Type B pancreatic cell (in vitro differentiated cells): ENCODE measurements at places on chromosomes 3 and 15. TPM values are rescaled to one million over a fixed set of nuclear protein-coding genes. Genes with fewer than 3 reads are reported as not detected.

DNA sequence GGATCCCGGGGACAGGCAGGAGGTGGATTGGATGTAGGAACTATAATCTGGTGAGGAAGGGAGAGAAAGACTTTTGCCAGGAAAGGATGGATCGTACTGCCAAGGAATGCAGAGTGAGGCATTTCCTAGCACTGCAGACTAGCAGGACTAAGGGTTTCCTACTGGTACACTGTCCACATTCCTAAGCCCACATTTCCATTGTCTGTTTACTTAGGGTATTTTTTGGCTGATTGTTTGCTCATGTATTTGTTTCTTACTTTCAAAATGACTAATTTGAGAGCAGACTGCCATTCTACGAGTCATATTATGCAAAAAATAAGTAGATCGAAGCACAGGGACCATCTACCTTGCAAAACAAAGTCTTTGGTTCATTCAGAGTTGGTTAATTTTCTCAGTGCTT, 1029.5 kb upstream of the NR2F2 start:
- DNase-seq, result no peak
- peaks cover 3% of the 10 kb centered on the region for H3K36me3 ChIP-seq
- no peaks in the 10 kb centered on the region for H3K27me3 ChIP-seq
- H3K4me1 ChIP-seq, result peaks cover 5% of the 10 kb centered on the region

GRCh38 chr3:43249405-43249804, 36.9 kb upstream of the SNRK start:
- no peak overlapping the region for H3K4me3 ChIP-seq
- DNase-seq, result no peak
- no peaks in the 10 kb centered on the region for H3K36me3 ChIP-seq

DNA sequence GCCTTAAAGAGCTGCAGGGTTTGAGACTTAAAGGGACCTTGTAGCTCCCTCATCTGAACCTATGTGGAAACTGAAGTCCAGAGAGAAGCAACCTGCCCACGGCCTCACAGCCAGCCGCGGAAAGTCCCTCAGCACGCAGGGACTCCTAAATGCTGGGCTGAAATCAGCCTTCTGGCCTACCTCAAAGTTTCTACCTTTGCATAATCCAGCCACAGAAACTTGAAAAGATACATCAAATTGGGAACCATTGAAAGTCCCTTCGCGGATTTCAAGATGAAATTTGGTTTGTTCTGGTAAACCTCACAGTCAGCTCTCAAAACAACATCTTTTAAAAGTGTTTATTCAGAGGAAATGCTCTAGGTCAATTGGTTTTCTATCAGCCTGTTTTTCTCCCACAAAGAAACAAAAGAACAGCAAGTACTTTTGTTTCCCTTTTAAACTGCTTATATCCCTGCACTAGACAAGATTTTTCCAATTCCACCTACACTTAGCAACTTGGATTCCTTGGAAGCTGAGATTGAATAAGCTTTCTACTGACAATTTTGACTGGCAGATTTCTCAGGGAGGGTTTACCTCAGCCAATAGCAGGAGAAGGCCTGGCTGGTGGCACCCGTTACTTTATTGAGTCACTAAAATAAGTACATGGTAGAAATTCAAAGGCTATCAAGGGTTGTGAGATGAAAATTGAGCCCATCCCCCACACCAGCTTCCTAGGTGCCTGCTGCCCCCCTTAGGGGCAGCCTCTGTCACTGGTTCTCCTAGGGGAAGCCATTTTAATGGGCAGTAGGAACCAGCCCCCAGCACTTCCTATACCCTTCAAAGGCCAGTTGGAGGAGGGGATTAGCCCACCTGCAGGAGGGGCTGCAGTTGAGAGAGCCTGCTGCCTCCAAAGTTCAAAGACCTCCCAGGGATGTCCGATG, 171.2 kb downstream of the ADAMTS17 start:
- no peak overlapping the region for H3K4me3 ChIP-seq
- DNase-seq, result peak; percentile 16
- no peak overlapping the region for H3K27ac ChIP-seq
- peaks cover 2% of the 10 kb centered on the region for H3K36me3 ChIP-seq
- H3K27me3 ChIP-seq, result no peaks in the 10 kb centered on the region

PLIN1 gene
- 0.55 and 0.58 TPM in 2 replicates for total RNA-seq

GRCh38 chr3:169118666-169119370, 544.7 kb downstream of the MECOM start:
- peaks cover 13% of the 10 kb centered on the region for H3K36me3 ChIP-seq
- H3K27me3 ChIP-seq, result no peaks in the 10 kb centered on the region
- no peak overlapping the region for H3K27ac ChIP-seq
- no peak for DNase-seq

DNA sequence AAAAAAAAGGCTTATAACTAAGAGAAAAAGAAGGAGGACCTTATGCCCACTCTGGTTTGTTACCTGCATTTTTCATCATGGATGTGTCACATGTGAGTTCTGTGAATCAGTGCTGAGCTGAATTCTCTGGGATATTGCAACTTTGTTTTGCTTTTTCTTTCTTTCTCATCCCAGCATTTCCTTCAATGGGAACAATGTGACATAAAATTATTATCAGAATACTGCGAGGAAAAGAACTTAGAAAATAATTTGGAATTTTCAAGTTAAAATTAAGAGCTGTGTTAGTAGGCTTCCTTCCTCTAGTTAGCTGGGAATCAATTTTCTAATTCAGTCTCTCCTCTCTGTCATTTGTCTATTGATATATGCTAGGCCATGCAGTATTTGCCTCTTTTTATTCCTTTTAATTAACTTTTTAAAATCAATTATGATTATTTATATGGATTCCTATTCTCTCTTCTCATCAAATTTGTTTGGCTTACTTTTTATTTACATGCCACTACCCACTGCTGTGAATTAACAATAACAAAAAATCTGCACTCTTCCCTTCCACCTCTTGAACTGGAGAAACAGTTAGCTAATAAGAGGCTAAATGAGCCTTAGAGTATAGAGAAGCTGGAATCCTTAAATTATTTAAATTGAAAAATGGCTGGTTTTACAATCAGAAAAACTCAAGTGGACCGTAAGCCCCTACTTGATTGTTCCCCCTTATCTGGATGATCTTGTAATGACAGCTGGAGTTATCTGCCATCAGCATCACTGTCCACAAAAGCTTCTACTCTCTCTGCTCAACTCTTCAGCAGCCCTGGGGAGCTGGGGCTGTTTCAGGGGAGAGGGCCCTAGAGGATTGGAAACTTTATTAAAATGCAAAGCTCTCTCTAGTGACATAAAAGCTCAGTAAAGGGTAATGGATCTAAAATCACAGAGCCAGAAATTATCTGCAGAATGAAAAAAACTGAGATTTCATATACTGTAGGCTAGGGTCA, 95.3 kb upstream of the SOX2 start:
- H3K36me3 ChIP-seq, result no peaks in the 10 kb centered on the region
- H3K27ac ChIP-seq, result no peak overlapping the region
- DNase-seq, result no peak
- H3K4me3 ChIP-seq, result no peak overlapping the region
- no peaks in the 10 kb centered on the region for H3K4me1 ChIP-seq

- DNase-seq, result no peak
- no peaks in the 10 kb centered on the region for H3K27me3 ChIP-seq
- H3K4me1 ChIP-seq, result peaks cover 14% of the 10 kb centered on the region
- no peak overlapping the region for H3K4me3 ChIP-seq
These were observed 31.2 kb downstream of the TGFBR2 start for GRCh38 chr3:30637310-30638219.

- peaks cover 45% of the 10 kb centered on the region for H3K4me1 ChIP-seq
- DNase-seq, result no peak
- H3K4me3 ChIP-seq, result peak overlapping the region; percentile 47
- H3K27me3 ChIP-seq, result peaks cover 42% of the 10 kb centered on the region
- peaks cover 6% of the 10 kb centered on the region for H3K36me3 ChIP-seq
- H3K27ac ChIP-seq, result peak overlapping the region; percentile 2
These were observed 5.4 kb downstream of the CRABP1 start for GRCh38 chr15:78345396-78346125.

GRCh38 chr3:52068055-52068571, 11.7 kb upstream of the DUSP7 start:
- H3K27me3 ChIP-seq, result peaks cover 2% of the 10 kb centered on the region
- DNase-seq, result peak; percentile 89
- no peaks in the 10 kb centered on the region for H3K36me3 ChIP-seq
- H3K27ac ChIP-seq, result no peak overlapping the region
- peaks cover 29% of the 10 kb centered on the region for H3K4me1 ChIP-seq

GRCh38 chr15:94670438-94671034, 439.2 kb downstream of the MCTP2 start:
- no peaks in the 10 kb centered on the region for H3K36me3 ChIP-seq
- H3K27me3 ChIP-seq, result peaks cover 8% of the 10 kb centered on the region
- peaks cover 26% of the 10 kb centered on the region for H3K4me1 ChIP-seq

- H3K27ac ChIP-seq, result no peak overlapping the region
- H3K36me3 ChIP-seq, result no peaks in the 10 kb centered on the region
- DNase-seq, result no peak
- peaks cover 27% of the 10 kb centered on the region for H3K27me3 ChIP-seq
- no peak overlapping the region for H3K4me3 ChIP-seq
- no peaks in the 10 kb centered on the region for H3K4me1 ChIP-seq
These were observed 224.2 kb upstream of the CFAP20DC start for GRCh38 chr3:59273976-59274375.

DNA sequence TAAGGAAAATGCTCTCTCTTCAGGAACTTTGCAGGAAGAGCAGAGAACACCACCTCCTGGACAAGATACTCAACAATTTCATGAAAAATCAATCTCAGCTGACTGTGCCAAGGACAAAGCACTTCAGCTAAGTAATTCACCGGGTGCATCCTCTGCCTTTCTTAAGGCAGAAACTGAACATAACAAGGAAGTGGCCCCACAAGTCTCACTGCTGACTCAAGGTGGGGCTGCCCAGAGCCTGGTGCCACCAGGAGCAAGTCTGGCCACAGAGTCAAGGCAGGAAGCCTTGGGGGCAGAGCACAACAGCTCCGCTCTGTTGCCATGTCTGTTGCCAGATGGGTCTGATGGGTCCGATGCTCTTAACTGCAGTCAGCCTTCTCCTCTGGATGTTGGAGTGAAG, 200.5 kb downstream of the AKAP13 start:
- peaks cover 27% of the 10 kb centered on the region for H3K4me1 ChIP-seq
- H3K36me3 ChIP-seq, result peaks cover 41% of the 10 kb centered on the region
- no peak overlapping the region for H3K4me3 ChIP-seq
- H3K27me3 ChIP-seq, result no peaks in the 10 kb centered on the region

- no peak for DNase-seq
- no peak overlapping the region for H3K4me3 ChIP-seq
- H3K27ac ChIP-seq, result no peak overlapping the region
- H3K36me3 ChIP-seq, result peaks cover 3% of the 10 kb centered on the region
- H3K4me1 ChIP-seq, result no peaks in the 10 kb centered on the region
These were observed 16.0 kb downstream of the CAPN3 start for GRCh38 chr15:42375252-42375651.

DNA sequence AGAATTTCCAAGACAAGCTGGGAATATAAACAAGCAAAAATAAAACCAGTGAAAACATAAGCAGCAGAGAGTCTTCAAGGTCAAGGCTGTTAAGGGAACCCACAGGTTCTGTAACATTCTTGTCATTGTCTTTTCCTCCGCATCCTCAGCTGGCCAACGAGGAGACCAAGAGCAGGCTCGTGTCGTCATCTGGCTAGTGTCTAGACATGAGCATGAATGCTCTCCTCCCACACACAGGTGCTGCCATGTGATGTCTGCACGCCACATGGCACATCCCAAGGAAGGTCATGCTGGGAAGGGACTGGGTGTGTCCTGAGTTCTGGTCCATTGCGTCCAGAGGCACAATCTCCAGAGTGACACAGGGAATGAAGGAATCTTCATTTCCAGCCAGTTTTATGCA, 156.2 kb downstream of the POLR2M start:
- H3K4me1 ChIP-seq, result no peaks in the 10 kb centered on the region
- H3K4me3 ChIP-seq, result no peak overlapping the region
- DNase-seq, result no peak
- no peaks in the 10 kb centered on the region for H3K36me3 ChIP-seq

DNA sequence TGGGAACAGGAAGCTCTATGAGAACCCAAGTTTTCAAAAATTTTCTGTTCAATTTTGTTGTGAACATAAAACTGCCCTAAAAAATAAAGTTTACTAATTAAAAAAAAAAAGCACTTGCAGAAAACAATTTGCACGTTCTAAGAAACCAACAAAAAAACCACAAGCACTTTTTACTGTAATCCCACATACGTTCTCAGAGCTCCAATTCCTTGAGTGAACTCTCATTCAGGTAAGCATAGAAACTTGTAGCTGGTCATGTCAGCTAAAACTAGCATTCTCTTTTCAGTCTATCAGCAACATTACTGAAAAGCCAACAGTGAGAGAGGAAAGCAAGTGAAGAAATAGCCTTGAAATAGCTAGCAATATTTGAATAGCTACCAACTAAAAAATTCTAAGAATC, 11.5 kb upstream of the TMF1 start:
- no peak for DNase-seq
- H3K27me3 ChIP-seq, result no peaks in the 10 kb centered on the region
- H3K4me3 ChIP-seq, result no peak overlapping the region

- H3K36me3 ChIP-seq, result no peaks in the 10 kb centered on the region
- no peaks in the 10 kb centered on the region for H3K27me3 ChIP-seq
- H3K4me1 ChIP-seq, result no peaks in the 10 kb centered on the region
- no peak for DNase-seq
These were observed 42.3 kb upstream of the KLHL25 start for GRCh38 chr15:85837011-85837433.

BSN gene
- total RNA-seq, result 3.9 and 4.0 TPM in 2 replicates

DNA sequence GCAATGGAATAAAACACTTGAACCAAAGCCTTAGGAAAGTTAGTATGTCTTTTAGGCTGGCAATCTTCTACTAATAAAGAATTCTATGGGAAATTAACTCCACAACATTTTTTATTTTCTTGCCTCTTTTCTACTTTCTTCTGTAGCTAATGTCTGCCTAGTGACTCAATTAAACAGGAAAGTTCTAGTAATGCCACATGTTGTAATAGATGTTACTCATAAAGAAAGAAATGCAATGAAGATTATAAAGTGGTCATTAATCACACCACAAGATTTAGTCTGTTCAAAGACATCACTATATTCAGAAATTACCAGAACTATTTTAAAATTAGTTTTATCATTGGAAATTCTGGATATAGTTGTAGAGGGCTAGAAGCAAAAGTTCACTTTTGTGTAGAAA, 329.7 kb downstream of the SI start:
- H3K27ac ChIP-seq, result no peak overlapping the region
- H3K36me3 ChIP-seq, result no peaks in the 10 kb centered on the region
- no peak overlapping the region for H3K4me3 ChIP-seq
- no peaks in the 10 kb centered on the region for H3K27me3 ChIP-seq
- DNase-seq, result no peak
- H3K4me1 ChIP-seq, result no peaks in the 10 kb centered on the region

- peaks cover 23% of the 10 kb centered on the region for H3K27me3 ChIP-seq
- no peak overlapping the region for H3K27ac ChIP-seq
- H3K4me3 ChIP-seq, result no peak overlapping the region
- H3K4me1 ChIP-seq, result peaks cover 13% of the 10 kb centered on the region
These were observed 5.0 kb downstream of the MASP1 start for GRCh38 chr3:187286467-187287059.

- peaks cover 12% of the 10 kb centered on the region for H3K4me1 ChIP-seq
- no peaks in the 10 kb centered on the region for H3K27me3 ChIP-seq
- H3K27ac ChIP-seq, result no peak overlapping the region
- no peak for DNase-seq
- H3K4me3 ChIP-seq, result no peak overlapping the region
These were observed 5.8 kb downstream of the RCCD1 start for GRCh38 chr15:90960298-90961091.
